ENCODE measurements at places on chromosomes 11 and 22.
A peak's percentile ranks its signal among the peaks of the same experiment; 100 is the strongest.

DNA sequence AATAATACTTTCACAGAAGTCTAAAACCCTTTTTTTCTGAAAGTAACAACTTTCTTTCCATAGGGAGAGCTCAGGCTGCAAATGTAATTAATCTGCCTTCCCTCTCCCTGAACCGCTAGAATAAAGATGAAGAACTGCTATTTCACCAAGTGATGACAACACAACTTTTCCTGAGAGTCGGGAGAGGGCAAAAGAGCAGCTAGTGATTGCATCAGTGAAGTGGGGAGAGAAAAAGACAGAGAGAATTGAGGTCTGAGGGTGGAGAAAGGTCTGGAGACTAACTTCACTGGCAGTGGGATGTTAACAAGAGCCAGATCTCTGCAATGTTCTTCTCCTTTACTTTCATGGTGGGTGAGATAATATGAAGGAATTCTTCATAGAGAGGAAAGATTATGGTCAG is 10.9 kb upstream of the MPEG1 start:
- DNase-seq: no peak

- no peak for DNase-seq
These were observed 140.5 kb downstream of the MIAT start for GRCh38 chr22:26797910-26798309.

DNA sequence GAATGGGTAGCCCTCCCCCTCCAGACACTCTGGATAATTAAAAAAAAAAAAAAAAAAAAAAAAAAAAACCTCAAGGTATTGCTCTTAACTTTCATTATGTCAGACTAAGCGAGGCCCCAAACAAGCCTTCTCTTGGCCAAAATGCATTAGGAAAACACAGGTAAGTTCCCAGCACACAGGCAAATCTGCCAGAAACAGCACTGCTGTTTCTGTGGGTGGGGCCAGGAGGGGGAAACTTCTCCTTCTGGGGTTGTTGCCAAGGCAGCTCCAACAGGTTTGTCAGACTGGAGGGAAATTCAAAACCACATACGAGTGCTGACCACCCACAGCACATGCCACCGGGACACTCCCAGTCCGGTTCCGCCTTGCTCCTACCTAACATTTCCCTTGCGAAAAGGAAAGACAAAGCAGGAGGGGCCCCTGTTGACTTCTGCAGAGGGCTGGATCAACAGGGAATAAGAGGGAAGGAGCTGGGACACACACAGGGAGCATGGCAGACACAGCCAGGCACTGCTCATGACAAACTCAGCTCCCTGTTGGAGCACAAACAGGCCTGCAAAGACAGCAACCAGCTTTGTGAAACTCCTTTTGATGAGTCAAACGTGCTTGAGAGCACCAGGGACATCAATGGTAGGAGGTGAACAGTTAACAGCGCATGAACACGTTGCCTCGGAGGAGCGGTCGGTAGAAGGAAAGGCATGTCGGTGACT is 55.0 kb downstream of the MYH9 start:
- peak; percentile 62 for DNase-seq

- no peak for DNase-seq
These were observed 2.1 kb downstream of the ARHGAP42 start for GRCh38 chr11:100689141-100689540.

DNA sequence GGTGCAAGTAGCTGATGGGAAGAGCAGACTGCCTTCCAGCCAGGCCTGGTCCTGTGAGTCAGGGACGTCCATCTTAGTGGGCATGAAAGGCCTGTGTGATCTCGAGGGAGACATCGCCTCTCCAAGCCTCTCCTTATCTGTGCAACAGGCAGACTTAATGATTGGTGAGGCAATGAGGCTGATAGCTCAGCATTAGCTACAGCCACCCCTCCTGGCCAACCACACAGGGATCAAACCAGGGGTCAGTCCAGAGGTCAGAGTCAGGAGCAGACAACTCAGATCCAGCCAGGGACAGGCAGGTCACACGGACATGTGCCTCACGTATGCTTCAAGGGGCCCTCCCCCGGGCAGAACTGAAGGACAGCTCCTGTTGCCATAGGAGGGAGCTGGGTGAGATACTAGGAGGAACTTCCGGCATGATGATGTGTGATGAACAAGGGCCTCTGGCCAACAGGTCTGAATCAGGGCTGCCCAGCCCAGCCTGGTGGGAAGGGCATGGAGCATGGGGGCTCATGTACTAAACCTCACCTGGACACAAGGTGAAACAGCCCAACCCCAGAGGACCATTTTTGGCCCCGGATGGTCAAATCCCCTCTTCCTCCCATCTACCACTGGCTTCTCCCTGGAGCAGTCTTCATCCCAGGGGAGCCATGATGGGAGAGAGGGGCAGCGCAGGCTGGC is 2.8 kb upstream of the APOC3 start:
- DNase-seq: no peak

DNA sequence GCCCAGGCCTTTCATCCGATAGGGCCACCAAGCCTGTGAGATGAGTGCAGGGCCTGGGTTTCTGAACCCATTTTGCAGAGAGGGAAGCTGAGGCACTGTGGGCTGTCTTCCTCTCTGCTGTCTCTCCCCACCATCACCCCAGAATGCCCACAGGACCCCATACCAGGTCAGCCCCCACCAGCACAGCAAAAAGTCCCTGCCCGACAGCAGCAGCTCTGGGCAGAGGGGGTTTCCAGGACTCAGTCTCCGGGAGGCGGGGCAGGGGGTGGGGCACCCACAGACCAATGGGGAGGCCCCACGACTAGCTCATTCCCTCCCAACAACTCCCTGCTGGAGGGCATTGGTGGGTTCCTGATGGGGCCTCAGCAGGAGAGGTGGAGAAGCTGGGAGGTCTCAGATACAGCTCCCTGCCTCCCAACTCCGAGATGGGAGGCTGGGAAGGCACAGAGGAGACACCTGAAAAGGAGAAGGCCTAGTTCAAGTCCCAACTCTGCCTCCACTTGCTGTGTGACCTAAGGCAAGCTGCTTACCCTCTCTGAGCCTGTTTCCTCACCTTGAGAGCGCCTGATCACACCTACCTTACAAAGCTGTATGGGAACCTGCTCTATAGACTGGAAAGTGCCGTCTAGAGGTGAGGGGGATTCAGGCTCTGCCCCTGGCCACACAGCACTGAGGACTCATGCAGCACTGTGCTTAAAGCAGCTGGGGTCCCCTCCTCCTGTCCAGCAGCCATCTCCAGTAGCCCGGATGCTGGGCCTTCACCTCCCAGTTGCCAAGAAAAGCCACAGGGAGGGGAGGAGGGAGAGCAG is 3.5 kb downstream of the CBX7 start:
- peak; percentile 46 for DNase-seq

GRCh38 chr11:78689585-78690153 is 115.0 kb upstream of the NARS2 start:
- no peak for DNase-seq

DNA sequence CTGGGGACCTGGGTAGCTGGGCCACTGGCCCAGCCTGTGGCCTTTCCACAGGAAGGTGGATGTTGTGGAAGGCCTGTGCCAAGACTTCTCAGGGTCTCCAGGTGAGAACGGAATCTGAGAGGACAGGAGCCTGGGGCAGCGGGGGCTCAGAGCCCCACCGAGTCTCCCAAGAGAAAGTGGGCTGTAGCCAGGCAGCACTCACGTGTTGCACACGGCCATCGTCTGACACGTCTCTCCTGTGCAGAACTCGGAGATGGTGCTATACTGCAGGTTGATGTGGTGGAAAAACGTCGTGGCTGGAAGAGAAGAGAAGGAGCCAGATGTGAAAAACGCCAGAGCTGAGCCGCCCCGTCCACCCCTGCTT is 6.4 kb downstream of the MOB2 start:
- DNase-seq: no peak

- no peak for DNase-seq
These were observed 471.9 kb downstream of the MIAT start for GRCh38 chr22:27129266-27129665.
